Activated CD4-positive, alpha-beta T cell treated with anti-CD3 and anti-CD28 coated beads for 24 hours (primary cell): ENCODE measurements at places on chromosomes 5 and 9.

DNA sequence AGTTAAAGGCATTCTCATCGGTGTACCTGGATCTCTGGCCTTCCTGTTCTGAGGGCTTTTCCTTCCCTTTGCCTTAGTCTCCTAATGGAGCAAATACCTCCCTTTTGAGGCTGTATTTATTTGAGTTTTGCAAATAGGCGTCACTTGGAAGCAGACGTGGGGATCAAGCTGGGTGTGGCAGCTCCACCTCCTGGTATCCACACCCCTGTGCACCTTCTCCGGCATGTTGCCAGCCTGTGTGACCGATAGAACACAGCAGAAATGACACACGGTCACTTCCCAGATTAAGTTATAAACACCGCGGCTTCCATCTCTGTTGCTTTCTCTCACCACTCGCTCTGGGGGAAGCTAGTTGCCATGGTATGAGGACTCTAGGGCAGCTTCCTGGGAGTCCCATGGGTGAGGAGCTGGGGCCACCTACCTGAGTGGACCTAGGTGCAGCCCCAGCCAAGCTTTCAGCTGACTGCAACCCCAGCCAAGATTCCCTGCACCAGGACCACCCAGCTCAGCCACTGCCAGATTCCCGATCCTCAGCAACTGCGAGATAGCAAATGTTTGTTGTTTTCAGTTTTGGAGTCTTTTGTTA, 214.4 kb upstream of the MVB12B start:
- DNase-seq: no peak

DNA sequence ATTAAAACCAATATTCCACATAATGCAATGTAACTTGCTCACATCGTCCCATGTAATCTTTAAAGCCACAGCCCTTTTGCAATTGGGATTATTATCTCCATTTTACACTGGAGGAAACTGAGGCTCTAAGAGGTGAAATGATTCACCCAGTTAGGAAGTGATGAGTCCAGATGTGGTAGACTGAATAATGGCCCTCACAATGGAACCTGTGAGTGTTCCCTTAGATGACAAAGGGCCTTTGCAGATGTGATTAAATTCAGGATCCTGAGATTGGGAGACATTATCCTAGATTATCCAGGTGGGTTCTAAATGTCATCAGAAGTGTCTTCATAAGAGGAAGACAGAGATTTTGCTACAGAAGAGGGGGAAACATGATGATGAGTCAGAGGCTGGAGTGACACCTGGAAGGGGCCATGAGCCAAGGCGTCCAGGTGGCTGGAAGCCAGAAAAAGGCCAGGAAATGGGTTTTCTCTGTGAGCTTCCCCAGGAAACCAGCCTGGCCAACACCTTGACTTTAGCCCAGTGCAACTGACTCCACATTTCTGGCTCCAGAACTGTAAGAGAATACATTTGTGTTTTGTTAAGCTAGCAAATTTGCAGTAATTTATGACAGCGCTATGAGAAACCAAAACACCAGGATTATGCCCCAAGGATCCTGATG, 139.1 kb downstream of the KCNIP1 start:
- DNase-seq: no peak

GRCh38 chr9:126704157-126704891, 90.6 kb downstream of the LMX1B start:
- DNase-seq: no peak

- no peak for DNase-seq
These were observed 1.4 kb upstream of the SPTAN1 start for GRCh38 chr9:128550770-128551656.

- no peak for DNase-seq
These were observed 8.9 kb upstream of the NKX2-5 start for GRCh38 chr5:173243831-173244305.

GRCh38 chr9:27192291-27192960, 83.4 kb downstream of the TEK start:
- DNase-seq: no peak

GRCh38 chr5:79793304-79793703, 103.7 kb downstream of the CMYA5 start:
- no peak for DNase-seq
